Stimulated activated CD8-positive, alpha-beta memory T cell treated with anti-CD3 and anti-CD28 coated beads, Interleukin-15, amount 100 ng/mL, for 24 hours (primary cell): ENCODE measurements at places on chromosomes 6 and 20.

- no peak for DNase-seq
These were observed 29.4 kb downstream of the UTRN start for GRCh38 chr6:144314562-144314961.

- DNase-seq, result no peak
These were observed 382.6 kb downstream of the SMOC2 start for GRCh38 chr6:168823397-168824212.

GRCh38 chr6:3457710-3458602 is 1.1 kb upstream of the SLC22A23 start:
- DNase-seq, result no peak

GRCh38 chr20:44392776-44393607 is 37.5 kb downstream of the HNF4A start:
- DNase-seq, result no peak

DNA sequence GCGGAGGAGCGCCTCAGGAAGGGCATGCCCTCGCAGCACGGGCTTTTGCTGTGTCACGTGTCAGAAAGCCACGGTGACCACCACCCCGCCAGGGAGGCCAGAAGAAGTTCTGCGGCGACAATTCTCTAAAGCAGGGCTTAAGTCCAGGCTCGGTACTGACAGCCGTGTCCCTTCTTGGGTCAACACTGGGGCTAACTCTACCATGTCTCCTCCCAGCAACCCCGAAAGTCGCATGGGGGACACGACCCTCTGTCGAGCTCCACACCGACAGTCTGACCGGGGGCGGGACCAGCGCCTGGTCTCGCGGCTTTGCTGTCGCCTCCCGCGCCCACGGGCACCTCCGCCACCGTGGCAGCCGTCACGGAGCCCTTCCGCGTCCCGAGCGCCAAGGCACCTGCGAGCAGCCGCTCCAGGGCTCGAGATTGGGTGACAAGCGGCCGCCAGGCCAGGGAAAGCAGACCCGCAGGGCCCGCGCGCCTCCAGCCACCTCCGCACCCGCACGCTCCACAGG is 534 bp downstream of the NANP start:
- no peak for DNase-seq

DNA sequence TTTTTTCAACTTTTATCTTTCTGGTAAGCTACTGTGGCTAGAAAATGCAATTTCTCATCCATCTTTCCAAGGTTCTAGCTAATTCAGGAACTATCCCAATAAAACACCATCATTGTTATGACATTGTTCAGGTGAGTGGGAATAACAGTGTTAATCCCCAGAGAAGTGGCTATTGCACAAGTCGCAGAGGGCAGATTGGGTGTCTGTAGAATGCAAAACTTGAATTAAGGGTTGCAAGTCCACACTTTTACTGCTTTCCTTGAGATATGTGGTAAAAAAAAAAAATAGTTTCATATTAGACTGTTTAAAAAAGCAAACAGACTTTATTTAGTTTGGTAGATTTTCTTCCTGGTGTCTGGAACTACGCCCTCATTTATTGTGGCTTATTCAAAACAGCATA is 41.1 kb upstream of the PRDM1 start:
- no peak for DNase-seq

DNA sequence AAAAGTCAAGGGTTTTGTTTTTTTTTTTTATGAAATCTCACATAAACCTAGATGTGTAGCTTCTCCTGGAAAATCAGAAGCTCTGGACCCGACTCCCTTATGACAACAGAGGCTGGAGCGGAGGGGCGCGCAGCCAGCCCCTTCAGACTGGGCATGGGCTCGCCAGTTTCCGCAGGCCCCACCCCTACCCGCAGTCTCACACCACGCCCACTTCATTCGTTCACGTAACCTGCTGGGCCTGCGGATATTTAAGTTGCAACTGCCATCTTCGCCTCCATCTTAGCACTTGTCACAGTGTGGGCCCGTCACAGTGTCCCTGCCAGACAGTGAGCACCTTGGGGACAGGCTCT is 111.7 kb upstream of the PTPN1 start:
- DNase-seq, result no peak

DNA sequence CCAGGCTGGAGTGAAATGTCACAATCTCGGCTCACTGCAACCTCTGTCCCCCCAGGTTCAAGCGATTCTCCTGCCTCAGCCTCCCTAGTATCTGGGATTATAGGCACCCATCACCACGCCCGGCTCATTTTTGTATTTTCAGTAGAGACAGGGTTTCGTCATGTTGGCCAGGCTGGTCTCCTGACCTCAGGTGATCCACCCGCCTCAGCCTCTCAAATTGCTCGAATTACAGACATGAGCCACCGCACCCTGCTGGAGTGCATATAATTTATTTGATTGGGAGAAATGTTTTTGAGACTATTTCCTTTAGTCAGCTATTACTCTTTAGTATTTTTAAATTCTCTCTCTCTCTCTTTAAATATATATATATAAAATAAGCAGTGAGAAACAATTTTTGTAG is 29.8 kb downstream of the FAM83B start:
- DNase-seq, result no peak

- no peak for DNase-seq
These were observed 68.3 kb downstream of the IMPG1 start for GRCh38 chr6:76004202-76004601.

GRCh38 chr20:6673071-6673470 is 94.4 kb upstream of the BMP2 start:
- DNase-seq, result no peak

GRCh38 chr6:80733641-80734040 is 627.2 kb downstream of the BCKDHB start:
- no peak for DNase-seq

- DNase-seq, result no peak
These were observed 113.6 kb downstream of the FLRT3 start for GRCh38 chr20:14223806-14224205.

GRCh38 chr6:2021713-2022125 is 223.7 kb downstream of the GMDS start:
- DNase-seq, result no peak

GRCh38 chr6:41372832-41373626 is 37.6 kb downstream of the NCR2 start:
- no peak for DNase-seq

DNA sequence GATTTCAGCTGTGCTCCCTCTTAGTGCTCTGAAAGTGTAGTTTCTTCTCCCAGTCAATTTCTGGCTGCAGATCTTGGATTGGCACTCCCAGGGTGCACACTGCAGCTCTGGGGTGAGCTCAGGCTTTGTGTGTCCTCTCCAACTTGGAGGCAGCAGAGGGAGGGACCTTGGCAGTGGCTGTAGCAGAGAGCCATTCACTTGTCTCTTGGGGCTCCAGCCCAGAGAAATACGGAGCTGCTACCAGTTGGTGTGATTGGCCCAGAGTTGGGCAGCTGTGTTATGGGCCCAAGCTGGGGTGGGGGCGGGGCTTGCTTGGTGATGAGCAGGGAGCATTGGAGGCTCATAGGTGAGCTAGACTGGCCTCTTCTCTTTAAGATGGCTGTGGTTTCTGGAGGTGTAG is 65.9 kb downstream of the KLHL32 start:
- no peak for DNase-seq

DNA sequence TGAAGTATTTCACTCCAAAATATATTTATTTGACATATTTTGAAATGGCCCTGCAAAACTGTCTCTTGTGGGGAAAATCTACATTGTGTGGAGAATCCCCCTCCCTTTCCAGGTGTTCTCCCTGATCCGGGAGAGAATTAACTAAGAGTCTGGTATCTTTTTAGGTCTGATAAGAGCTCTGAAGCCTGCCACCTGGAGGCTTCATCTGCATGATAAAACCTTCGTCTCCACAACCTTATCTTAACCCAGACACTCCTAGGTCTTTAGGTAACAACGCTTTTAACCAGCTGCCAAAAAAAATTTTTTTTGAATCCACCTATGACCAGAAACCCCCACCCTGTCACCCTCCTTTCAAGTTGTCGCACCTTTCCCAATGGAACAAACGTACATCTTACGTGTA is 43.0 kb downstream of the FAM184A start:
- DNase-seq, result no peak

- DNase-seq, result no peak
These were observed 511.3 kb downstream of the PHF3 start for GRCh38 chr6:64146876-64147275.

- DNase-seq, result no peak
These were observed 3.6 kb upstream of the ABHD12 start for GRCh38 chr20:25394276-25394675.

- DNase-seq, result no peak
These were observed 8.9 kb upstream of the TCF15 start for GRCh38 chr20:618980-619379.

DNA sequence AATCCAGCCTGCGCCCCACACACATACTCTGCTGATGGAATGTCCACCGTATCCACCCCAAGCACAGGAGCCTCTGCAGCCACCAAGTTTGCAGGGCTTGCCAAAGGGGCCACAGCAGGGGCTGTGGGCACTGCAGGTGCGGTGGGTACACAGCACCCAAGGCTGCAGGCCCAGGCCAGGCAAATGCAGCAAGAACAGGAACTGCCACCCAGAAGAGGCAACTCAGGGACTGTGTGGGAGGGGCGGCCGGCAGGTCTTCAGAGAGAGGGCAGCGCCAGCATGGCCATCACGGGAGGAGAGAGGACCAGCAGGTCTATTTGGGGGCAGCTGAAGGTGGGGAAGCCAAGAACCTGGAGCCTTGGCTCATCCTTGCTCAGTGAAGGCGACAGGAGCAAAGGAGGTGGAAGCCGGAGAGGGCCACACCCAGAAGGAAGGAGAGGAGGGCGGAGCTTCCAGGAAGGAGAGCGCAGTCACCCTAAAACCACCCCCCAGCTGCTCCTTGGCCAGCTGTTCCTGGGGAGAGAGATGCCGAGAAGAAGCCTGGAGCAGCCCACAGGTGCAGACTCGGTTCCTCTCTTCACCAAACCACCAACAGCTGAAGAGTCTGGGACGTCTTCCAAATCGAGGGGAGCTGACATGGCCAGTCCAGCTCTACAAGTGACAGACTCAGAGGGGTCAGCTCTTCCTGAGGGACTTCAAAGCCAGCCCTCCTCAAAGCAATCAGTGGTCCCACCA is 265.1 kb upstream of the CDYL start:
- no peak for DNase-seq

DNA sequence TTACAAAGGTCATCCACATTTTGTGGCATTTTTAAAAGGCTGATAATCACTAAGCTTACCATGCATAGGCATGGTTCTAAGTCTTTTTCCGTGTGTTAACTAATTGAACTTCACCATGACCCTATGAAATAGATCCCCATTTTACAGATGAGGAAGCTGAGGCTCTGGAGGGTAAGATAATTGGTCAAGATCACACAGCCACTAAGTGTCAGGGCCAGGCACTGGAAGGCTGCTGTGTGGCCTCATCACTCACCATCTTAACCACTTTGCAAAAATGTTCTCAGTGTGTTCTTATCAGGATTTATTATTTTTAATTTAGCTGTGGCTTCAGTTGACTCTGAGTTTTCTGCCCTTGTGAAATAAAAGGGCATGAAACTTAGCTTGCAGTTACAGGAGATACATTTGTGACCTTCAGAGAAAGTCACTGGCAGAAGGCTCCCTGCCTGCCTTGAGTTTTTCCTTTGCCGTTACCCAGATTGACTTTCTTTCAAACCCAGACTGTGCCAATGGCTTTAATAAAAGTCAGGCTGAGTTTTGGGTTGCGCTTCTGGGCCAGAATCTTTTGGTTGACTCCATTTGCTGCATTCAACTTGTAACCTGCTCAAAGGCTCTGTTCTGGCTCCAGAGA is 82.0 kb downstream of the EZR start:
- no peak for DNase-seq

DNA sequence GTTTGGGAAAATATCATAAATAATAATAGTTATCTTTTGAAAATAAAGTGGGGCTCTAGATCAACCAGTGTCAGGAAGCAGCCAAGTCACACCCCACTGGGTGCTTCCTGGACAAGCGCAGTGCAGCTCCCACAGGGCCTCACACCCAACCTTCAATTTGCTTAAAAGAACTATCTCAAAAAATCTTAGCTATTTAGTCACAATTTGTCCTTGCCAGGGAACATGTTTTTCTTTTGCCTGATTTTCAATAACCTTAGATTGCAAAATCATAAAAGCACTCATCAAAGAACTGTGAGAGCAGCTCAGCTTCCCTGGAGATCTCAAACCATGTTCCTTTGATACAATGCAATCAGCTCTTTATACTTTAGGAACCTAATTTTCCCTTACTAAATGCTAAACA is 1.6 kb upstream of the NCOA7 start:
- DNase-seq, result no peak

- no peak for DNase-seq
These were observed 97.4 kb upstream of the ARMC2 start for GRCh38 chr6:108750801-108751200.

DNA sequence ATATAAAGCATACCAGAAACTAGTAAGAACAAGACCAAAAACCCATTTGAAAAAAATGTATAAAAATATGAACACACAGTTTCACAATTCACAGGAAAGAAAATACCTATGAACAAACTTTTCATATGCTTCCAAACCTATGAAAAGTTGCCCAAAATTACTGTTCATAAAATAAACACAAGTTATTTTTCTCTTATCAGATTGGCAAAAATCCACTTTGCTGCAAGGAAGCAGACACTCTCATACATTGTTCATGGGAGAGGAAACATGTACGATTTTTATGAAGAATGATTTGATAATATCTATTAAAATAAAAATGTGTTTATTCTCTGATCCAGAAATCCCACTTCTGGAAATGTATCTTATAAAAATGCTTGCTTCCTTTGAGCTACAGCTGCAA is 40.0 kb upstream of the OCSTAMP start:
- no peak for DNase-seq

GRCh38 chr6:147262946-147263345 is 58.7 kb downstream of the STXBP5 start:
- no peak for DNase-seq

GRCh38 chr6:155384321-155384952 is 70.2 kb upstream of the TFB1M start:
- DNase-seq, result no peak

- no peak for DNase-seq
These were observed 8.3 kb downstream of the FAM110A start for GRCh38 chr20:841568-842546.

GRCh38 chr6:89948876-89949275 is 54.6 kb downstream of the GJA10 start:
- no peak for DNase-seq

GRCh38 chr6:10453596-10453995 is 38.7 kb upstream of the TFAP2A start:
- no peak for DNase-seq

DNA sequence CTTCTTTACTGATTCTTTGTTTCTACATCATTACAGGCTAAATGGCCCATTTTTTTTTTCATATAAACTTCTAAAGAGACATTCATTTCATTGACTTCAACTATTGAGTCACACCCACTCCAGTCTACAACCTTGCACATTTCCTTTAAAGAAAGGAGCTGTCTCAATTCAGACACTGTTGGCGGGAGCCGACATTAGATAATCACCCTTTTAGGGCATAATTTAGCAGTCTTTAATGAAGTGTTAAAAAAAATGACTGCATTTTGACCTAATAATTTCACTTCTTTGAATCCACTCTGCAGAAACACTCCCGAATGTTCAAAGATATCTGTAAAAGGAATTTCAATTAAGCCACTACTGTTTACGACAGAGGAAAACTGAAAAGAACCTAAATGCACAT is 1.5 kb downstream of the EPM2A start:
- no peak for DNase-seq
